Ureter (tissue), 1 donor: ENCODE measurements at places on chromosomes 4 and X. TPM values are rescaled to one million over a fixed set of nuclear protein-coding genes. Genes with fewer than 3 reads are reported as not detected.

DNA sequence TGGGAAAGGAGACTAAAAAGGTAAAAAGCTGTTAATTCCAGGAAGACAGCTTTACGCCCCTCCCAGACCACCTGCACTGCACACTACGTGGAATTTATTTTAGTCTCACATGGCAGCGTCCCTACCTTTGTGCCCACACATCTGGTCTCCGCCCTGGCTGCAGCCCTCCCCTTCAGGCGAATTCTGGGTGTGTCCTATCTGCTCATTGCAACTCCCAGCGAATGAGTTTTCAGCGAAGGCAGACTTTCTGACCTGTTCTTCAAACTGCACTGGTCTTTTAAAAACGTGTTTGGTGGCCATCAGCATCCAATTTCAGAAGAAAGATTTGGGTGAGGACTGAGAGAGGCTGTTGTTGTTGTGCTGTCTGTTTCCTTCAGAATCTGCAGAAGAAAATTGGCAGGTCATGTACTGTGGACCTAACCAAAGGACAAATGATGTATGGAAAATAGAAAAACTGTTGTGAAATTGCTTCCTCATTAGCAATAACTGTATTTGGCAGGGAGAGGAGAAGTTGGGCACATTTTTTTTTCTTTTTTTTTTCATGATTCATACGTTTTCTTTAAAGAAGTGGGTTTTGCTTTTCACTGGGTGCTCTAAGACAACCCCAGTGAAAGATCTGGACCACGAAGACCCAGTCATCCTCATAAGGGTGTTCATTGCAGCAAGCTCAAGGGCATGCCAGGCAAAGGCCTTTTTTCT is 4.2 kb downstream of the TLR8 start:
- DNase-seq: no peak

DNA sequence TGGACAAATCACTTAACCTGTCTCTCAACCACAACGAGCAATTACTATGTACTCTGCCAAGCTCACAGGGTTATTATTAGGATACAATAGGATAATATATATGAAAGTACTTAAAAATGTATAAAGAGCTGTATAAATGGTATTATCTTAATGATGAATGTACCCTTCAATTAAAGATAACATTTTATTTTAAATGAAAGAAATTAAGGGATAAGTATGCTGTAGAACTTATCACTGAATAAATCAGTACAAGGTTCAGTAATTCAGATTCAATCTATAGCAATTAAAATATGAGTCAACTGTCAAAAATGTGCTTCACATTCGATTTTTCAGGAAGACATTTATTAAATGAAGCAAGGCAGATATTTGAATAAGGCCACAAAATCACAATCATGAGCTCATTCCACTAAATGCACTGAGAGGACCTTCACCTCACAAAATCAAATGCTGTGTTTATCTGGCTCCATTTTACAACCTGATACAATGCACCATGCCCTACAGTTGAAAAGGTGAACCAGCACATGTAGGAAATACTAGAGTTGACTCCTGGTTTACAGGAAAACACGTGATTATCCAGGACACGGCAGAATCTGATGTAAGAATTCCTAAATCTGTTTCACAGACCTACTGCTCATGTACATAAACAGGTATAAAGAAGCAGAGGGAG is 4.4 kb downstream of the LRCH2 start:
- no peak for DNase-seq

The SGMS2 gene
- total RNA-seq: 17.3 TPM

DNA sequence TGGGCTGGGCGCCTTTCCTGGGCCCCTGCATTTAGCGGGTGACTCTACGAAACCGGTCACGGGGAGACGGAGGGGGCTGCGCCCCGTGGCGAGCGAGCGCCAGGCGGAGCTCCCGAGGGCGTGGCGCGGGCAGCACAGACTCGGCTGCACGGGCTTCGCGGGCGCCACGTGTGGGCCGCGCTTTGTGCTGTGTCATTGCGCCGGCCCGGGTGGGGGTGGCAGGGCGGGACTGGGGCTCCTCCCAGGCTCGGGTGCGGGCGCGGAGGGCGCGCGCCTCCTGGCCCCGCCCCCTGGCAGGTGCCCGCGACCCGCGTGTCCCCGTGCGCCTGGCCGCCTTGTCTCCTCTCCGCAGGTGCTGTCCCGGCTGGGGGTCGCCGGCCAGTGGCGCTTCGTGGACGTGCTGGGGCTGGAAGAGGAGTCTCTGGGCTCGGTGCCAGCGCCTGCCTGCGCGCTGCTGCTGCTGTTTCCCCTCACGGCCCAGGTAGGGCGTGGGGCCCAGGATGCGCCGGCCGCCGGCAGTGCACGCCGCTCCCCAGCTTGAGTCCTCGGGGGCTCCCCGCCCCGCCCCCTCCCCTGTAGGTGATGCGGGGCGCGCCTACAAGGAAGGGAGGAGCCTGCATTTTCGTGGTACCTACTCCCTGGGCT is 651 bp downstream of the UCHL1 start:
- no peak for DNase-seq

The PARM1 gene
- total RNA-seq: 134 TPM

GRCh38 chrX:148133105-148133725 is 152.1 kb downstream of the FMR1NB start:
- no peak for DNase-seq

DNA sequence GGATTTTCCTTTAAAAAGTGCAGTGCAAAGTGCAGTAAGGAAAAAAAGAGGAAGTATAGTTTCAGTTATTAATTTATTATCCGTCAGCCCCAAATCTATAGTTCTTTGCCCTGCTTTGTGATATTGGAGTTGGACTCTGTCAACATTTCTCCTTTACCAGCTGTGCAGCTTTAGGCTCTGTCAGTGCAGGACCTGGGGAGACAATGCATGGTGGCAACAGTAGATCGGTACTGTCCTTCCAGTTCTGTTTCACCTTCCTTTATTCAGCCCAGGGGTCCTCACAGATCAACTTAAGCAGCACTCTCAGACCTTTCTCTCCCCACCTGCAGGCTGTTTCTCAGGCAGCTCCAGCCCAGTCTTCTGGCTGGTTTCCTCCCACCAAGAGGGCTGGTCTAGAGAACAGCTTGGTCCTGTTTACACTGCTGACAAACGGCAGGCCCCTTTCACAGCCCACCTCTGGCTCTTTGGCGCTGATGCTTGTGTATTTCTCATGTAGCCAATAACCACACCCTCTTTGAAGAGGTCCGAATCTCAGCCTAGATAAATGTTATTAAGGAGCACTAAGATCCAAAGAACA is 71.6 kb downstream of the MCUB start:
- DNase-seq: no peak

GRCh38 chrX:147602176-147602696 is 309.5 kb upstream of the FMR1 start:
- no peak for DNase-seq

The FANCB gene
- total RNA-seq: 1.8 TPM

- DNase-seq: no peak
These were observed 13.0 kb upstream of the RHOXF2 start for GRCh38 chrX:120145295-120145925.

DNA sequence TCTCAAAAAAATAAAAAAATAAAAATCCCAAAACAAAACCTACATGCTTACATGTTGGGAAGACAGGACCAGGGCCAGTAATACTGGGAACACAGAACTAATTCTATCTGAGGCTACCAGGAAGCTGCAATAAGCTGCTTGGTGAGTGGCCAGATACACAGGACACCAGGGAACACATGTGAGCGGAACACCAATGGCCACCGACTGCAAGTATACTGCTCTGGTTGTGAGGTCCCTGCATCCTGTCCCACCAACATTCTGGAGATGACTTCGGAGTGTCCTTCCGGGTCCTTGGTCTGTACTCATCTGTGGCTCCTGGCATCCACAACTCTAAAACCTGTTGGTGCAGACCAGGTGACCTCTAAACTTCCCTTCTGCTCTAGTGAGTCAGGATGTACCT is 2.7 kb downstream of the TNIP2 start:
- DNase-seq: no peak

The PPP4R3C gene
- total RNA-seq: not detected

- DNase-seq: no peak
These were observed 34.5 kb downstream of the CTBP1 start for GRCh38 chr4:1214101-1215095.

GRCh38 chrX:70437921-70438665 is 6.5 kb upstream of the DLG3 start:
- DNase-seq: no peak
